ENCODE measurements at places on chromosomes 13 and 19.

DNA sequence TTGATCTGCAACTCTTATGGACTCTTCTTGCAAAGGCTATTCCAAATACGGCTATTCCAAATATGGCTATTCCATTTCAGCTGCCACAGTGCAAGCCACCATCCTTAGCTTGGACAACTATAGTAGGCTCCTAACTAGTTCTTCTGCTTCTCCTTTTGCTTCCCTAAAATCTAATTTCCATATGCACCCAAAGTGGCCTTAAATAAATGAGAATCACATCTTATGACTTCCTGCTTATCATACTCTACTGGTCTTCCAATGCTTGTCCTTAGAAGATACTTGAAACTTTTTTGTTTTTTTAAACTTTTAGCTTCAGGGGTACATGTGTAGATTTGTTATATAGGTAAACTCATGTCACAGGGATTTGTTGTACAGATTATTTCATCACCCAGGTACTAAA, 4.9 kb downstream of the UCHL3 start:
- no peak for DNase-seq
- H3K27ac ChIP-seq: no peak overlapping the region
- H3K4me3 ChIP-seq: no peak overlapping the region
- H3K36me3 ChIP-seq: no peaks in the 10 kb centered on the region
- H3K4me1 ChIP-seq: peaks cover 9% of the 10 kb centered on the region

DNA sequence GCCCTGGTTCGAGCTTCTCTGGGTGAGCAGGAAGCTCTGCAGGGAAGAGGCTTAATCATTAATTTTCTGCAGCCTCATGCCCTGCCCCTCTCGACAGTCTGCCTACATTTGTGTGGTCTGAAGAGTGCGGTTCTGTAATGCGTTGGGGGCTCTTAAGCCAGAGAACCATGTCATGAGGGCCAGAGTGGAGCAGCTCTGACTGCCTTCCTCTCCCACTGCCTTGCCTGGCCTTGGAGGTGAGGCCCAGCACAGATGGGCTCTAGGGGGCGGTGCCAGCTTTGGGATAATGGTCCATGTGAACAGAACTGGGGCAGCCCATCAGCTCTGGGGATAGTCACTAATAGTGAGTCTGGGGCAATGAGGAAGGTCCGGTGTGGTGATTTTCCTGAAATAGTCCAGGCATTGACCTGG, 5.7 kb downstream of the FGF9 start:
- peaks cover 23% of the 10 kb centered on the region for H3K4me1 ChIP-seq
- no peak for DNase-seq
- no peaks in the 10 kb centered on the region for H3K36me3 ChIP-seq
- H3K27me3 ChIP-seq: peaks cover 24% of the 10 kb centered on the region
- H3K27ac ChIP-seq: no peak overlapping the region
- no peak overlapping the region for H3K4me3 ChIP-seq

GRCh38 chr19:13212759-13213330, 62.6 kb downstream of the IER2 start:
- H3K36me3 ChIP-seq: no peaks in the 10 kb centered on the region
- H3K4me3 ChIP-seq: no peak overlapping the region
- no peak overlapping the region for H3K27ac ChIP-seq
- no peaks in the 10 kb centered on the region for H3K27me3 ChIP-seq

DNA sequence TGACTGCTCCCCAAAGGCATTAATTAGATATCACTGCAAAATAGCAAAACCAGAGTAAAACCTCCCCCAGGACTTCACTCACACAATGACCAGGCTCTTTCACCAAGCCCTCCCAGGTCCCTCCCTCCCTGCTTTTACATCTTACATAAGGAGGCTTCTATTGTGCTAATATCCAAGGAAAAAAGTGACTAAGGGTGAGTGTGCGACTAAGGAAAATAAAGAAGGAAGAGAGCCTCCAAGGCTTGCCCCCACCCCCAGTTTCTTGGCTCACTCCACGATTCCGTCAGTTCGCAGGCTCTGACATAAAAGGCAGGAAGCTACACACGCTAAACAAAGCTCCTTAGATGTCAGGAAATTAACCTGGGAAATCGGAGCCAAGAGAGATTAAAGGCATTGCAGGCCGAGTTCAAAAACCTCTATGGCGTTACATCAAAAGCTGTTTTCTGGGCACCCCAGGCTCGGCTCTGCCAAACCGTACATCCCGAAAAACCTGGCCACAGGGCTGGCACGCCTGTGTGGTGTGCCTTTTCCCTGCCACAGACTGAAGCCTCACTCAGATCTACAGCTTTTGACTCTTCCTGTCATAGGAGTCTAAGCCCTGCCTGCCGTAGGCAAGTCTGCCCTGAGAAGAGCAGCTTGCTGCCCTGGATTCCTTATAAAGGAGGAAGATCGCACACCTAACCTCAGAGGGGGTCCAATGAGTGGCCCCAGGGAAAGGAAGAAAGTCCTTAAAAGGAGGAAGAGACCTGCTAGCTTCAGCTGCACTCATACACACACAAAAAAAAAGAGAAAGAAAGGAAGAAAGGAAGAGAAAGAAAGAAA, 67.0 kb upstream of the SERP2 start:
- H3K4me1 ChIP-seq: peaks cover 12% of the 10 kb centered on the region
- H3K36me3 ChIP-seq: no peaks in the 10 kb centered on the region
- no peaks in the 10 kb centered on the region for H3K27me3 ChIP-seq
- peak overlapping the region; percentile 81 for H3K27ac ChIP-seq

- peak overlapping the region; percentile 52 for H3K4me3 ChIP-seq
- H3K27me3 ChIP-seq: peaks cover 3% of the 10 kb centered on the region
- H3K4me1 ChIP-seq: peaks cover 10% of the 10 kb centered on the region
- no peak for DNase-seq
Measured at GRCh38 chr19:18396471-18397241, 766 bp downstream of the LRRC25 start.

GRCh38 chr13:20353973-20354372, 121.9 kb upstream of the GJB6 start:
- H3K36me3 ChIP-seq: no peaks in the 10 kb centered on the region
- H3K27ac ChIP-seq: no peak overlapping the region
- H3K27me3 ChIP-seq: no peaks in the 10 kb centered on the region
- peaks cover 31% of the 10 kb centered on the region for H3K4me1 ChIP-seq
- H3K4me3 ChIP-seq: no peak overlapping the region

DNA sequence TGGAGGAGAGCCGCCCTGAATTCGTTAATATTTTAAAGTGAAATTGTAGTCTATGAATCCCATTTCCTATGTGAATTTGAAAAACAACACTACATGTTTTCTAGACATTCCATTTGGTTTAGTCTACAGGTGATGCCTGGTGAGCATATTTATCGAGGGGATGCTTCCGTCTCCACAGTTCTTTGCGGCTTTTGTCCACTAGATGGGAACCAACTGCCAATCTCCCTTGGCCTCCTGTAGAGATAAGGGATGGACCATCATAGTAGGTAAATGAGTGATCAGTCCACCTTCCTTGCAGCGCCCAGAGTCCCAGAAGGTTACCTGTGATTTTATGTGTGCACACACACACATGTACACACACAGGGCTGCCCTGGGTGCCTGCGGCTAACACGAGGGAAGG, 289.8 kb upstream of the SOX21 start:
- H3K4me1 ChIP-seq: peaks cover 16% of the 10 kb centered on the region
- no peaks in the 10 kb centered on the region for H3K27me3 ChIP-seq
- H3K36me3 ChIP-seq: no peaks in the 10 kb centered on the region
- H3K4me3 ChIP-seq: no peak overlapping the region
- H3K27ac ChIP-seq: no peak overlapping the region

Data from esophagus squamous epithelium (tissue), 5 donors.